Upper lobe of right lung (tissue), 1 donor: ENCODE measurements at places on chromosomes 6 and 20.

DNA sequence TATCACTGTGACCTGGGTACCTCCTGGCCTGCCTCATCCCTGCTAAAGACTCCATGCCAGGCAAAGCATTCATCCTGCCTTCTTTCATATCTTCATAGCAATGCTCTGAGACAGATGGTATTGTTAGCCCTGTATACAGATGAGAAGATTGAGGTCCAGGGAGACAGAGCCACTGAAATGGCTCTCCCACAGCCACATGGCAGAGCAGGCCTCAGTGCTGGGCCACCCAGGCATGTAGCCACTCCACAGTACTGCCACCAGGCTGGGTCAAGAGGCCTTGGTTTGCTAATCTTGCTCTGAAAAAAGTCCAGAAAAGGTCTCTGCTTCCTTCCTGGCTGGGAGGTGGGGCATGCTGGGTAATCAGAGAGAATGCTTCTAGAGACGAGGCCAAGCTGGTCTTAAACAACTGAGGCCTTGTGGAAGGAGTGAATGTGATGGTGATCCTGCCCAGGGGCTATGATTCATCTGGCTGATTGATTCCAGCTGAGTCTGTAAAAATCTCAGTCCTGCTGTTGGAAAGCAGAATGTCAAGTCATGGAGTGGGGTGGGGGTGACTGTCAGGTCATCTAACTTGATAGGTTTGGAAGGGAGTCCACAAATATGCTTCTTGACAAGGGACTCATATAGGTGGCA, 29.8 kb downstream of the HM13 start:
- no peak overlapping the region for H3K4me3 ChIP-seq
- no peaks in the 10 kb centered on the region for H3K27me3 ChIP-seq
- peaks cover 55% of the 10 kb centered on the region for H3K36me3 ChIP-seq
- DNase-seq, result no peak
- peak overlapping the region; percentile 18 for H3K27ac ChIP-seq

- peaks cover 21% of the 10 kb centered on the region for H3K36me3 ChIP-seq
- no peak overlapping the region for H3K4me3 ChIP-seq
- H3K27me3 ChIP-seq, result no peaks in the 10 kb centered on the region
- no peak for DNase-seq
- H3K4me1 ChIP-seq, result no peaks in the 10 kb centered on the region
- H3K27ac ChIP-seq, result no peak overlapping the region
Observed at GRCh38 chr6:125904871-125905270, 51.7 kb upstream of the HINT3 start.

- no peak overlapping the region for H3K27ac ChIP-seq
- DNase-seq, result no peak
- no peaks in the 10 kb centered on the region for H3K36me3 ChIP-seq
Observed at GRCh38 chr6:6623553-6623952, 35.0 kb downstream of the LY86 start.

DNA sequence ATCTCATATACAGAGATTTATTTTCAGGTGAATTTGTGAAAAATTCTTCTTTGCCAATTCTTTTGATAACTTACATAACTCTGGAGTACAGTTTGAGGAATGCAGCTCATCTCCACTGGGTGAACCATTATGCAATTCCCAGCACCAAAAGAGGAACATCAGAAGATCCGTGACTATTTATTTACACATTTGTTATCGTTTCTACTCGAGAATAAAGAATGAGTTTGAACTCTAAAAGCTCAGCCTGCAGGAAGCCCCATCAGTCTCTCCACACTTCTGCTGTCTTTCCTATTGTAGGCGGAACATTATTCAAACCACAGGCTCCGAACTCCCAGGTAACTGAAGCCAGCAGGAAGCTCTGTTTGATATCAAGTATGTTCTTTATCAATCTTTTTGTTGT, 95.9 kb upstream of the IFNGR1 start:
- no peaks in the 10 kb centered on the region for H3K36me3 ChIP-seq
- peaks cover 13% of the 10 kb centered on the region for H3K4me1 ChIP-seq
- H3K27ac ChIP-seq, result no peak overlapping the region
- no peak overlapping the region for H3K4me3 ChIP-seq
